ENCODE measurements at places on chromosomes 2 and 18.

- DNase-seq, result no peak
These were observed 62.6 kb downstream of the COL5A2 start for GRCh38 chr2:189116979-189117378.

DNA sequence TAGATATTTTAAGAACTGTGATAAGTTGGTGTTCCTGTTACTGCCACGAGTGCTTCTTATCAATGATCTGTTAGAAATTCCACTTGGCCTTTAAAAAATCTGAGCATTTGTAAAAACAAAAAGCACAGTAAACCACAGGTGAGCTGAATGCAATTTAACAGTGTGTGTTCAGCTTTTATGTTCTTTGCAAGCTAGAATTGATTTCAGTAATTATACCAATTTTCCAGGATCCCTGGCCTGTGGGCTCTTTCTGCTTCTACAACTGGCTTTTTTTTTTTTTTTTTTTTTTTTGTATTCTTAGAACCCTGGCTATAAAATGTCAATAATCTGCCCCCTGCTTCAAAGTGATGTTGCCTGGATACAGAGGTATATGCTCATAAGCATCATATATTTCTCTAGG is 548.5 kb upstream of the SLC8A1 start:
- DNase-seq, result no peak

GRCh38 chr18:35671966-35672603 is 90.5 kb downstream of the GALNT1 start:
- no peak for DNase-seq

GRCh38 chr2:205994344-205994743 is 91.6 kb downstream of the INO80D start:
- DNase-seq, result no peak

- DNase-seq, result no peak
These were observed at the start of gene APCDD1 for GRCh38 chr18:10453806-10454680. APCDD1 (plus strand) TSS chr18:10454635; CDS start chr18:10454982, 347 bp downstream.

DNA sequence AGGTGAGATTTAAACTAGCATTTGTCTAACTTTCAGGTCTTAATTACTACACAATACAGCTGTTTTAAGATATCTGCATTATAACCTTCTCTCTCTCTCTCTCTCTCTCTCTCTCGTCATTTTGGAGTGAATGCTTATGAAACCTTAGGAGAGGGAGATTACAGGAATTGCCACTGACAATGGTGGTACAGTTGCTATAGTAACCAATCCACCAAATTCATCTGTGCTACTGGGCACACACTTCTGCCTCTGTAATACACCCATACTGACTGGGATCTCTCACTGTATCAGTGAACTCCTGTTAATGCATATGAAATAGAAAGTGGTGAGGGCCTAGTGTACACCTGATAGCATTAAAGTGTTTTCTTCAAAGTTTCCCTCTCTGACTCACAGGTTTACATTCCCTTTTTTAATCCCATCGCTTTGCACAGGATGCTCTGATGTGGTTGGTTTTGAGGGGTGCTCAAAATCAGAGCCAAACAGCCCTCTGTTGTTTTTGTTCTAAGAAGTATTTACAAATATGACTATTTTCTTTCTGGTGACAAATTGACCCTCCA is 13.1 kb downstream of the KLHL14 start:
- DNase-seq, result no peak

- DNase-seq, result no peak
These were observed 7.4 kb downstream of the UGT1A6 start for GRCh38 chr2:233700028-233700635.

DNA sequence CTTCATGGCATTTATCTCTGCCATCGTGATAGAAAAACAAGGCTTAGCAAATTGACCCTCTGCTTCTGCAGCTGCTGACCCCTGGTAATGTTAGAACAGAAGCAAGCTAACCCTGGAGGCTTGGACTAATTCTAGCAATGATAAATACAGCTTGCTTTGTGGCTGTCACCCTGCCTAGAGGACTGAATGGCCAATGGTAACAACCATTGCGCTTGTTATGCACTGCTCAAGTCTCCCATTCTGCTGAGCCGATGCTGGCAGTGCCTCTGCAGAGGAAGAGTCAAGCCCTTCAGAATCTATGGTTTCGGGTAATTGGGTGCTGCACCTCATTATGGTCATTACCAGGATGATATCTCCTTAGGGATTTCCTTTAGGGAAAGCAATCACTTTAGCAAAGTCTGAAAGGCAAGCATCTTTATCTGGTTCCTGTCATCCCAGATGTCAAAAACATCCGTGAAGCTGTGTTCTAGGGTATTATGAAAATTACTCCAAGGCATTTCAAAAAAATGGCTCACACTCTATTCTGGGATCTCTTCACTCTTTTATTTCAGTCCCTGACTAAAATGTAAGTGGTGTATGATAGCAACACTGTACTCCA is 186.8 kb upstream of the DLGAP1 start:
- no peak for DNase-seq

DNA sequence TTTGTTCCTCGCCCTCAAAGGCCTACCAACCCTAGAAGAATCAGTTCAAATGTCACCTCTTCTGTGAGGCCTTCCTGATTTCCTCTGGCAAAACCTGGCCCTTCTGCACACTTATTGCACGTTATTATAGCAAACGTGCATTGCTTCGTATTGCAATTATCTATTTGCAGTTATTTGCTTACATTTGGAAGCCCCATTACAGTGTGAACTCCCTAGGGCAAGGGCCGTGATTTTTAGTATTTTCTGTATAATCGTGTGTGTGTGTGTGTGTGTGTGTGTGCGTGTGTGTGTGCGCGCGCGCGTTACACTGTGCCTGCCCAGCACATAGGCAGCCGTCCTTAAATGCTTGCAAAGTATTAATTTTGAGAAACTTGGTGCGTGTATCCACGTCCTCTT is 460 bp upstream of the SEMA4F start:
- no peak for DNase-seq
